BE2C (cell line): ENCODE measurements at places on chromosomes 1 and 21.
A peak's percentile ranks its signal among the peaks of the same experiment; 100 is the strongest.

GRCh38 chr1:117231748-117232373, 21.1 kb upstream of the VTCN1 start:
- no peak for DNase-seq

DNA sequence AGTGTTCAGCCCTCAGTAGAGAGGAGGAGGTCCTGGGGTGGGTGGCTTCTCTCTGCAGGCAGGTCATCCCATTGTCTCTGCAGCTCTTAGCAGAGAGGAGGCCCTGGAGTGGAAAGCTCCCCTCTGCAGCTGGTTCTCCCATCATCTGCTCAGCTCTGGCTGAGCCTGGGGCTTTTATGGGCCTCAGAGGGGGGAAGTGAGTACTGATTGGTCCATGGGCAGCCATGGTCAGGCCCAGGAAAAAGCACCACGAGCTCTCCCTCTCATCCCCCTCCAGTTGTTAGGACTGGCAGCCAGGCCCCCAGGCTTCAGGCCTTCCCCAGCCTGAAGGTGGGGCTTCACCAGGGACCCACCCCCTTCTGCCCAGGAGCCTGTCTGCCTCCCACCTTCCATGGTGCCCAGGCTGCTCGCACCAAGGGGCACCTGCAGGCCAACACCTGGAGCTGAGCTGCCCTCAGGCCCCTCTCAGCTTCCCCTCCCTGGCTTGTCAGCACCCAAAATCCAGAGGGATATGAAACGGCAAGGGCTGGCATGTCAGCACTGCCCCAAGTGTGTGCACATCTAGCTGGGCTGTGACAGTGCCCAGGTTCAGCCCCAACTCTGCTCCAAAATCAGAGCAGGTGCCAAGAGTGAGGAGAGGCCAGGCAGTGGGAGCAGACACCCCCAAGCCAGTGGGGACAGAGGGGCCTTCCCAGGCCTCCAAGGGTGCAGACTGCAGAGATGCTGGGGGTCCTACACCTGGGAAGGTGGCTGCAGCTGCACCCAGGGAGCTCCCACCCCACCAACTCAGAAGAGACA, 449.0 kb downstream of the MATN1 start:
- DNase-seq, result no peak

- no peak for DNase-seq
Measured at GRCh38 chr1:94888201-94888600, 38.7 kb downstream of the CNN3 start.

DNA sequence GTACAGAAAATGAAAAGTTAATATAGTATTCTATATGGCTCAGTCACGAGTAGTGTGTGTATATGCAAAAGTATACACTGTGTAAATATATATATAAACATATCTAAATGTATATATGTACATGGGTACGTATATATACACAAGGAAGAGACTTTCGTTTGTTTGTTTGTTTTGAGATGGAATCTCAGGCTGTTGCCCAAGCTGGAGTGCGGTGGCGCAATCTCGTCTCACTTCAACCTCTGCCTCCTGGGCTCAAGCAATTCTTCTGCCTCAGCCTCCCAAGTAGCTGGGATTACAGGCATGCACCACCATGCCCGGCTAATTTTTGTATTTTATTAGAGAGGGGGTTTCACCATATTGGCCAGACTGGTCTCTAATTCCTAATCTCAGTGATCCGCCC, 16.4 kb downstream of the IL12RB2 start:
- no peak for DNase-seq

GRCh38 chr1:27391511-27392095, 819 bp upstream of the GPR3 start:
- no peak for DNase-seq

DNA sequence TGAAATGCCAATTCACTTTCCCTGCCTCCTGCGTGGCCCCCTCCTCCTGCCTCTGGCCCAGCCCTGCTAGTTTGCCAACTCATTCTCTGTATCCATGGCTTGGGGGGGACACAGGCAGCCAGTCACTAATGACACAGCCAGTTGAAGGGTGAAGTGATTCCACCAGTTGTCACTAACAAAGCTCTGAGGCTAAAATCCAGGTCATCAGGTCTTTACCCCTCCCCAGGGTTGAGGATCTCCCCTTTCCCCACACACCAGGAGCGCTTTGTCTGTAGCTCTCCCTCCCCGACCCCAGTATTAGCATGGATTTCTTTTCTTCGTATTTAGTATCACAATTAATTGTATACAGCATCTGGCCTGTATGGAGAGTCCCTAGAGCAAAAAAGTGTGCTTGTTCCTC, 394.1 kb downstream of the RRAGC start:
- DNase-seq, result no peak

- DNase-seq, result no peak
Measured at GRCh38 chr21:45804809-45805313, 161.3 kb downstream of the PCBP3 start.

DNA sequence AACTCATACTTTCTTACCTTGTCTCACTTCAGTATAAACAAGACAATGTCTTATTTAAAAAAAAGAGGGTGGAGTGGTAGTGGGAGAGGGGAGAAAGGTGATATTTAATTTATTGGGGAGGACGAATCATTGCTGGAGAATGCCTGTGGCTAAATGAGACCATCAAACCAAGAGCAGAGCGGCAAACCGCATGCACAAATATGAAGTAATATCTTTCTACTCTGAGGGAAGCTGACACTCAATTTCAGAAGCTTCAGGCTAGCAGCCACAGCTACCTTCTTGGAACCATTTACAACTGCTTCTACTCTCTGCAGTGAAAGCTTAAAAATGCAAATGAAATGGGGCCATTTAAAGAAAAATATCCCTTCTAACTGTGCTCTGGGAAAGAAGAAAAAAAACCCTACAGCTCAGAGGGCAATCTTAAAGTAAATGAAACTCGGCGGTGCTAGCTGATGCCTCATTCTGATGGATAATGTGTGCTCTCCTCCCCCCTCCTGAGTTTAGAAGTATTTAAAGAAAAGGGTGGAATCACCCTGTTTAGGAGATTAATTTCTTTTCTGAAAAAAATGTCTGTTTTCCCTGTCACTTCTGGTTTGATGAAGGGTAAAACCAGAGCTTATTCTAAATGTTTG, 178.2 kb upstream of the CAMK1G start:
- DNase-seq, result no peak

GRCh38 chr1:15799928-15800835, 7.3 kb downstream of the UQCRHL start:
- peak; percentile 70 for DNase-seq

DNA sequence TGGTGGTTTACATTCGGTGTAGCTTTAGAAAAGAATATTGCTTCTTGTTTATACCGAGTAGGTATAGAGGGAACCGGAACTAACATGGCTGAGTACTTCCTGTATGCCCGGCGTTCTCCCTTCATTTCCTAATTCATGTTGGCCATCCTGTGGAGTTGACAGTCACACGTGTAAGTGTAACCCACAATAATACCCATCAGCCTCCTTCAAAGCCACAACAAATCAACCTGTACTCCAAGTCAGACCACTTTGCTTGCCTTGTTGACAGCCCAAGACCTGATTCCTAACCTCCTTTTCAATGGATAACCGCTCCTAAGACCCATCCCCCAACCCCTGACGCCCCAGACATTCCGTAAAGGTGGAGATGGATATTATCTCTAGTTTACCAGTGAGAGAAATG, 42.1 kb downstream of the UBE2U start:
- no peak for DNase-seq

GRCh38 chr1:243508303-243508713, 252.5 kb downstream of the SDCCAG8 start:
- DNase-seq, result no peak

GRCh38 chr1:64323882-64324281, 120.5 kb downstream of the UBE2U start:
- no peak for DNase-seq

- DNase-seq, result no peak
Measured at GRCh38 chr1:46464013-46464548, 25.6 kb upstream of the DMBX1 start.

DNA sequence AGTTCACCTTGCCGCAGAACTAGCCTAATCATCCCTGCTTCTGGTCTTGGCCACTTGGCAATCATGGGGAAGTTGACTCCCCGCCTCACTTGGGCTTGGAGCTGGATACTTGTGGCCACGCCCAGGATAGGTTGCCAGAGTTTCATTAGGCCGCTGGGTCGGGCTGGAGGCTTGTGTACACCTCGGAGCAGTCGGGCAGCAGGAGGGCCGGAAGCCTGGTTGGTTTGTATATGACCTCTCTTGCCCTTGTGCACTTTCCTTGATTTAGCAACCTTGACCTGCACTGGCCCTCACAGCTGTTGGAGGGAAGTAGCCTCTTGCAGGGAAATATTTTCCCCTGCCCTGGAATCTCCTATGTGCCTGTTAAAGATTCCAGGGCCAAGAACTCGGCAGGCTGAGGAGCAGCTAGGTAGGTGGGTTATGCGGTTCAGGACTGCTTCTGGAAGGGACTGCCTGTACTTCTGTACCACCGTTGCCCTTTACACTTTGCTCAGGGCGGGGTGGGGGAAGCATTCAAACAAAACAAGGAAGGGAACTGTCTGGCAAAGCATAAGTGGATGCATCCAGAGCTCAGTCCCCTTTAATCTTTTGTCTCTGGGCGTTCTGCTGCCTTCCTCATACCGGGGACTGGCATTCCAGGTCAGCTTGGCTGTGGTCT, 83.5 kb downstream of the UCK2 start:
- DNase-seq, result no peak

DNA sequence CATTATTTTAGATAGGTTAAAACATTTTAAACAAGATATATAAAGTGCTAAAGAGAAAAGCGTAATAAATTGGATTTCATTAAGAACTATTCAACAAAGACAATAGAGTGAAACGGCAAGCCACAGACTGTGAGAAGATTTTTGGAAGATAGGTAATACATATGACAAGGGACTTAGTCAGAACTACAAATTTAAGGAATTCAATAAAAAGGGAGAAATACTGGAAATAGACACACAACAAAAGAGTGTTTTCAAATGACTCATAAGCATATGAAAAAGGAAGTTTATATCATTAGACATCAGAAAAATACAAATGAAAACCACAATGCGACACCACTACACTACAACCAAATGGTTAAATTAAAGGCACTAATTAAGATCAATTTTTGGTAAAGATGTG, 90.5 kb downstream of the GDAP2 start:
- DNase-seq, result no peak
